ENCODE measurements at places on chromosomes 11 and 22.

GRCh38 chr11:65454696-65455456, 32.3 kb downstream of the NEAT1 start:
- DNase-seq = peak; percentile 80

- DNase-seq = no peak
Observed at GRCh38 chr11:115183830-115184229, 320.4 kb downstream of the CADM1 start.

DNA sequence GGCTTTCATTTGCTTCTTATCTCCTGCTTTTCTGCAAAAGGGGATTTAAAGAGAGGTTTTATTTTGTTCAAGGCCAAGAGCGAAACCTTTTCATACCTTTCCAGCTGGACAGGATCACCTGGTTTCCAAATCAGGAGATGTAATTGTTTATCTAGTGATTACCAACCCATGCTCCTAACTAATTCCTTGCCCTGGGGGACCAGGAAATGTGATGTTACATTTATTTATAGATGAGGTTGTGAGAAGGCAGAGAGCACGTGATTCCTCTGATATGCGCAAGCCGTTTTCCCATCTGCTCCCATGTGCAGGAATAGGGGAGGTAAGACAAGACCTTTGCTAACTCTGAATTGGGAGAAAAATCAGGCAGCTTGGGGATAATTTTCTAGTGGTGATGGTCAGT, 507.2 kb upstream of the LARGE1 start:
- no peak for DNase-seq

GRCh38 chr11:101438126-101438525, 145.7 kb downstream of the TRPC6 start:
- DNase-seq = no peak

- DNase-seq = no peak
Observed at GRCh38 chr11:910044-910588, 494 bp downstream of the CHID1 start.

DNA sequence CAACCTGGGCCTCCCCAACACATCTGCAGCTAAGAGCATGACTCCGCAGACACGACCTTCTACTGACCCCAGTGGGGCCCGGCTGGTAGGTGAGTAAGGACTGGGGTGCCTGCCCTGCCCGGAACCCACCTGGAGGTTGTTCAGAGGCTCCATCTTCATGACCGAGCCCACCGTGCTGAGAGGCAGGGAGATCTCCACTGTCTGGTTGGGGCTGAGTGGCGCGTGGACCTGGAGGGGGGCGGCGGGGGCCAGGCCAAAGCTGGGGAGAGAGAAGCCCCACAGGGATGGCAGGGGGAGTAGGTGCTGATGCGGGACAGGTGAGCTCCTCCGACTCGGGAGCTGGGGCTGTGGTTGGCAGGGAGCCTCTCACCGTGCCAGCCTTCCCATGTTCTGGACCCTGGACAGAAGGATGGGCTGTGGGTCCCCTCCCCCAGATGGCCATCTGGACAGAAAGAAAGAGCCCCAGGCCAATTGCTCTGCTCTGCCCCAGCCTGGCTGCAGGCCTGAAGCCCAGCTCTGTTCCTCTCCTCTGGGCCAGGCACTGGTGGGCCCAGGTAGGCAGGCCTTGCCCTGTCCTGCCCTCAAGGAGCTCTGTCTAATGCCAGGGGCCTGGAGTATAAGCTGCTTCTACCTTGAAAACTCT, 16.3 kb upstream of the RASL10A start:
- DNase-seq = no peak

GRCh38 chr22:45009606-45010531, at the start of gene PHF21B:
PHF21B (minus strand) TSS chr22:45010005; CDS start chr22:45009549, 456 bp downstream.
- peak; percentile 37 for DNase-seq

DNA sequence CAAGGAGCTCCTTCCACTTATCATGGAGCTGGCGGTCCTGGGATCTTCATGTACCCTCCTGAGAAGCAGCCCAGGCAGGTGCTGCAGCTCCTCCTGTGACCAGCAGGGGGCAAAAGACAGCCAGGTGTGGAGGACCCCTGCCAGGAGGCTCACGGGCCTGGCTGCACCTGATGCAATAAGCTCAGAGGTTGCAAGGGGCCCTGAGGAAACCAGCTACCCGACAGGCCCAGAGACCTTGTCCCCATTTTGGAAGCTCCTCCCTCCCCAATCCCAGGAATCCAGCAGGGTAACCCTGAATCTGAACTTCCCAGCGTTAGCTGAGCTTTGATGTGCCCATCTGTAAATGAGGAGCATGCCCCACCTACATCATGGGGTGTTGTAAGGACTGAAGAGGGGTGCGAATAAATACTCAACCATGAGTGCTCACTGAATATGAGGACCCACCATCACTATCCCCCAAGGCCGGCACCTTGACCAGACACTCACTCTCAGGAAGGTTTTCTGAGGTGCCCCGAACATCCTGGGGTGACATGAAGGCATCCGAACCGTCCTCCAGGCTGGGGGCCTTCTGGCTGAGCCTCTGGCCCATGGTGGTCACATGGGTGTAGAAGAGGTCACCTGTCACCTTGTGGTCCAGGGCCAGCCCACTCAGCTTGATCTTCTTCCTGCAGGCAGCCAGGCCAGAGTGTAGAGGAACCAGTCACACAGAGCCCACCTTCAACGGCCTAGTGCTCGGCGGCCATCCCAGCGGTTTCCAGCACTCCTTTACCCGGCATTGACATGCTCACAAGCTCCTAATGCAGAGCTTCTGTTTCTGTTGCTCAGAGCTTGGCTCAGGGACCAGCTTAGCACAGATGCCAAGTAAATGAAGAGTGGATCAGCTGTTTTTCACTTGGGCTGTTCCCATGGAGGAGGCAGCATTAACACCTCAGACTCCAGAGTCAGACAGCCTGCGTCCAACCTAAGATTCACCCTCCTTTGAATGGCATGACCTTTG, 21.7 kb downstream of the SLC43A1 start:
- DNase-seq = no peak

DNA sequence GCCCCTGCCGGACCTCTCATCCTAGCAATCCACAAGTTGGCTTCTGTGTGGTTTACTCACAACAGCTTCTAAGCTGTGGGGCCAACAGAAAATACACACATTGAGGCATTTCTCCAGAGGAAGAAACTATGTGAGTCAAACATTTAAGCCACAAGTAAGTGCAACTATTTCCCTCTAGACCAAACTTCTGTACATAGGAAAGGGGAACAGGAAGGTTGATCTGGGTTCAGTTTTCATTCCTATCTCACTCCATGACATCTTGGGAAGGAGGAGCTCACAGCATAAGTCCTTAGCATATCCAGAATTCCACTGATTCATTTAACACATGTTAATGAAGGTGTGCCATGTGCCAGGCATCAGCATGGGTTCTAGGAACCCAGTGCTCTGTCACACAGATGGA, 72.8 kb upstream of the PICALM start:
- no peak for DNase-seq

DNA sequence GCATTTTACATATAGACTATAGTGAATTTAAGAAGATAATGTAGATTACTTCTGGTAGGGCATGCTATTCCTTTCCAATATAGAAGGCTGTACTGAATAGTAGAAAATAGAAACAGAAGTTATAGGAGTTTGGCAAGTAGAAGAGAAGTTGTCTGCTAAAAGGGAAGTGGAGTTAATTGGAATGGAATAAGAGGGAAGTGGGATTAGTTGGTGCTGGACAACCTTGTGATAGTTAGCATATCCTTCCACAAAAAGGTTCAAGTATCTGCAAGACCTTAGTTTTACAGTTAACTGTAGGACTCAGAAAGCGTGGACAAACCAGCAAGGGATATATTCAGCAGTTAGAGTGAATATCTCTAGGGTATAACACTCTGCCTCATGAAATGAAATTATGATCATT, 185.5 kb downstream of the SWAP70 start:
- no peak for DNase-seq

GRCh38 chr22:48551061-48551460, 1276.6 kb downstream of the BRD1 start:
- DNase-seq = no peak

DNA sequence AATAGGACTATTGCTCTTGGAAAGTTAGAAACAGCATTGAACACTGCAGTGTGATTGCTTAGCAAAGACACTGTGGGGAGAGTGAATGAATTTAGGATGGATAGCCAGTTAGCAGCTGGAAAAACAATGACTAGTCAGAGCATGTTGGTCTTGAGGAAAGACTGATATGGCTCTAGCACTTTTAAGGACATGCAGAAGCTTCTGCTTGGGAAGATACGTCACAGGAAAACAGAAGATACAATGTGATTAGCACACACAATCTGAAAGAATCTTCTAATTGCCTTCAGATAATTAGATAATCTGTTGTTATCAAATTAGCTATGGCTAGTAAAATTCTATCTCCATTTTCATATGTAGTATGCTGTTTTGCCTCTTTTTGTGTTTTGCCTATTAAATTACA, 530.7 kb upstream of the CHORDC1 start:
- no peak for DNase-seq

GRCh38 chr11:61037441-61038093, 64.7 kb upstream of the CD5 start:
- DNase-seq = no peak

- no peak for DNase-seq
Observed at GRCh38 chr22:37063431-37064420, 12.2 kb downstream of the KCTD17 start.

GRCh38 chr11:119928047-119928446, 199.0 kb upstream of the NECTIN1 start:
- no peak for DNase-seq

- no peak for DNase-seq
Observed at GRCh38 chr11:70024773-70025045, 53.4 kb upstream of the ANO1 start.

GRCh38 chr11:12189543-12190235, 79.3 kb downstream of the MICAL2 start:
- peak; percentile 41 for DNase-seq

DNA sequence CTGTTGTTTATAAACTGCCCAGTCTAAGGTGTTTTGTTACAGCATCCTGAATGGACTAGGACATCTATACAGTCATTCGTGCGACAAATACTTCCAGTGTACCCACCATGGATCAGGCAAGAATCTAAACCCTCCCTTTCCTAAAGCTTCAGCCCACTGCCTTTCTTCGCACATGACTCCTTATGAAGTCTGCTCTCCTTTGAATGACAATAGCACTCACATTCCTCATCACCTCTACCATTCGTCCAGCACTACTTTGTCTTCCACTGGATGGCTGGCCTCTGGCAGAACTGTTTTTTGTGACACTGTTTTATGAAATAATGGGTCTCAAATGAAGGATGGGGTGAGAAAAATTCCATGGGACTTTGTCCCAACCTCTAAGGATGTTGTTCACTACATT, 89.8 kb upstream of the LIN7C start:
- DNase-seq = no peak

DNA sequence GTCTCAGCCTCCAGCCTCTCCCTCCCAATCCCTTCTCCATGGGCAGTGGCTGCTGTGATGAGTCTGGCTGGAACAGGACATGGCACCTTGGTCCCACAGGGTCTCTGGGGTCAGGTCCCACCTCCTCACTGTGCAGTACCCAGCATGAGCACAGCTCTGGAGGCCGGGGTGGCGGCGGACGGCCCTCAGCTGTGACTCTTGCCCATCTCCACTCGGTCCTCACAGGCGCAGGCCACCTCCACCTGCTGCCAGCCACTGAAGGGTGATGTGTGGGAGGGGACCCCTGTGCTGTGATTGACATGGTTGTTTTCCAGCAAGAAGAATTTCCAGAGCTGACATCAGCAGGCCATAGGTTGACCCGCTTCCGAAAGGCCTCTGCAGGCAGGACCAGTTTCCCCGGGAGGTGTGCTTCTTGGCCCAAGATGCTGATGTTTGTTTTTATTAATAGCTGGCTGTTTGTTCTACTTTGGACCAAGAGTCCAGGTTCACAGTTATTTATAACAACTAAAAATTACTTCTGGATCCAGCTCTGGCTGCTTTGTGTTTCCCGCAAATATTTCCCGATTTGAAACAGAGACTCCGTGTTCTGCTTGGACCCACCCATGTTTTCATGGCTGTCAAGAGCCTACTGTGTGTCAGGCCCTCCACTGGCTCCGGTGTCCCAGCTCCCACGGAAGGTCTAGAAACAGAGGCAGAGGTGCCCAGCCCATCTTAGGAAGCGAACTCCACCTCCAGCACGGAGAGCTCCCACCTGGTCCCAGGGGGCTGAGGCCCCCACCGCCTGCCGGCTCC, 45.7 kb downstream of the SCUBE1 start:
- no peak for DNase-seq

- DNase-seq = no peak
Observed at GRCh38 chr11:121417607-121418006, 34.5 kb upstream of the SORL1 start.

GRCh38 chr22:38066381-38067027, 9.3 kb downstream of the PICK1 start:
- DNase-seq = no peak

Data from NCI-H526 treated with DMSO at 0.1 percent for 48 hours (cell line).